ENCODE measurements at places on chromosomes 11 and 22.

GRCh38 chr22:29030618-29031226, 30.9 kb downstream of the C22orf31 start:
- DNase-seq, result no peak

GRCh38 chr22:42937164-42937843, 77.6 kb downstream of the PACSIN2 start:
- no peak for DNase-seq

- no peak for DNase-seq
Observed at GRCh38 chr11:113705871-113706655, at the start of gene TMPRSS5. Gene TMPRSS5 (minus strand): TSS chr11:113706308. CDS start chr11:113706224, 84 bp downstream.

DNA sequence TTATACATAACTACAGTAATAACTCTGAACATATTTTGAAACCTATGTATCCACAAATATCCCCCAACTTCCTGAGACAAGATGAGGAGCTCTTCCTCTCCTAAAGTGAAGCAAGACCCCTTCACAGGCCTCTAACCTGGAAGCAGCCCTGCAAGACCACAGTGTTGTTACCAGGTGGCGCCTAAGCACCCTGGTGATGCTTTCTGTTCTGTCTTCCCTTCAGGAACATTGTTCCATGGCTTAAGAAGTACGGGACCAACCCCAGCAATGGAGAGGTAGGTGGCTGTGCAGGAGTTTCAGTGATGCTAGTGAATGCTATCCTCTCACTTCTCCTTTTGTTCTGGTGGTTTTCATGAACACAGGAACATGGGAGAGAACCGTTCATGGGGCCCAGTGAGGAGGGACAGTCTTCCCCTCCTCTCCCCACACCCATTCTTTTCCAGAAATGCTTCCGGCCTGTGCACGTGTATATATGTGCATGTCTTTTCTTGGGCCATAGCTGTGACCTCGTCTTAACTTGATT, 6.4 kb downstream of the PPIL2 start:
- DNase-seq, result no peak

- DNase-seq, result no peak
Observed at GRCh38 chr22:17607891-17608521, 20.5 kb downstream of the ATP6V1E1 start.

GRCh38 chr11:68691402-68691784, 7.0 kb downstream of the GAL start:
- DNase-seq, result no peak

GRCh38 chr11:58926251-58926650, 13.0 kb upstream of the GLYATL1 start:
- DNase-seq, result no peak

DNA sequence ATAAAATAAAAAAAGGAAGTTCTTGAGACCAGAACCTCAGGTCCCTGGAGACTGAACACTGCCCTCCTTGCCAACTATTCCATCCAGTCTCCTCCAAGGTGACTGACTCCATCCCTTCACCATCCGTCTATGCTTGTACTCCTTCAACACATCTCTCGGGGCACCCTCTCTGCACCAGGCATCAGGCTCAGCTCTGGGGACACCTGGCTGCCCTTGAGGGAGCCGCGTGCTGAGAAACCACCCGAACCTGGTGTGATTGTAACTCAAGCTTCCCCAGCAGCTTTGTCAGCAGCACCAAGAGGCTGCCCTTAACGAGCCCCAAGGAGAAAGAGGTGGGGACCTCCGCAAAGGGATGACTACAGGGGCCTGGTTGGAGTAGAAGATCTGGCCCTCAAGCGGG, 1.7 kb downstream of the PTPN5 start:
- DNase-seq, result no peak

Measured in SK-N-MC (cell line).